ENCODE measurements at places on chromosomes 1 and 21.

DNA sequence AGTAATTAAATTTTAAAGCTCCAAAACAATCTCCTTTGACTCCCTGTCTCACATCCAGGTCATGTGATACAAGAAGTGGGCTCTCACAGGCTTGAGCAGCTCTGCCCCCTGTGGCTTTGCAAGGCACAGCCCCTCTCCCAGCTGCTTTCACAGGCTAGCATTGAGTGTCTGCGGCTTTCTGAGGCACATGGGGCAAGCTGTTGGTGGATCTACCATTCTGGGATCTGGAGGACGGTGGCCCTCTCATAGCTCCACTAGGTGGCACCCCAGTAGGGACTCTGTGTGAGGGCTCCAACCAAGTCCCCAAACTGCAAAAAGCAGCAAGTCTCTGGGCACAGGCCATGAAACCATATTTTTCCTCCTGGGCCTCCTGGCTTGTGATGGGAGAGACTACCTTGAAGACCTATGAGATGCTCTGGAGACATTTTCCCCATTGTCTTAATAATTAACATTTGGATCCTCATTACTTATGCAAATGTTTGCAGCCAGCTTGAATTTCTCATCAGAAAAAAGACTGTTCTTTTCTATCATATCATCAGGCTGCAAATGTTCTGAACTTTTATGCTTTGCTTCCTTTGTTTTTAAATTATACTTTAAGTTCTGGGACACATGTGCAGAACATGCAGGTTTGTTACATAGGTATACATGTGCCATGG lies 554.1 kb upstream of the OLFM3 start:
- DNase-seq, result peak; percentile 14

DNA sequence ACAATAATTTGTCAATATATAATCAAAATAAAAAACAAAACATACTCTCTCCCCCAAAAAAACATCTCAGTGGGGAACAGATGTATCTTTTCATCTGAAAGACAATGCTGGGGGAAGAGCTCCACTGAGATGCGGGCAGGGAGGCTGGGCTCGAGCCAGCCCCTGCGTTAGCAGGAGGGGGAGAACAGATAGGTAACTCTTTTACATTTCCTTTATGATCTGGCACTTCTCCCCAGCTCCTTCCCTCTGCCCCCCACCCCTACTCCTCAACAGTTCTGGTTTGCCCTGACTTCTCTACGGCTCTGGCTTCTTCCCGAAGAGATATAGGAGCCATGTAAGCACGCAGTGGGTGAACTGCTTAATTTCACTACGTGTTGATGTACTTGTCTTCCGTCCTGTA lies 12.4 kb downstream of the LEPR start:
- no peak for DNase-seq

- no peak for DNase-seq
Measured at GRCh38 chr1:147612366-147612765, 58.0 kb downstream of the ACP6 start.

GRCh38 chr1:197909384-197909783 lies 7.0 kb downstream of the C1orf53 start:
- DNase-seq, result no peak

- peak; percentile 57 for DNase-seq
Measured at GRCh38 chr1:19737104-19737825, 62.5 kb downstream of the TMCO4 start.

GRCh38 chr1:82597649-82598048 lies 796.9 kb downstream of the ADGRL2 start:
- no peak for DNase-seq

DNA sequence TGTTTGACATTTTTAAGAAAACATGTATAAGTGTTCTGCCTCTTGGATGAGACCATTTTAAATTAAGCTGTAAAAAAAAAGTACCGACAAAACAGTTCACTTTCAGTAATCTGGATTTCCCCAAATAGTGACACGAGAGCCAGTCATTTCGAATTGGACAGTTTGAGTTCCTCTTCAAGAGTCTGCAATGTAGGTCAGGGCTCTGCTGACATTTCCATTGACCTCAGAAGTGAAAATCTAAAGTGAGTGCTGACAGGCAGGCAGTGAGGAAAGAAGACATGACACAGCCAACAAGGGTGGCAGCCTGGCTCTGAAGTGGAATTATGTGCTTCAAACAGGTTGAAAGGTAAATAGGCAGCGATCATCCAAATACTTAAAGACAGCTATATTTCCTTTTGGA lies at the start of gene IL23R:
IL23R (plus strand) TSS at position 259 of the 400 bp plus-strand sequence. CDS start 1,667 bp downstream, outside the sequence.
- no peak for DNase-seq

DNA sequence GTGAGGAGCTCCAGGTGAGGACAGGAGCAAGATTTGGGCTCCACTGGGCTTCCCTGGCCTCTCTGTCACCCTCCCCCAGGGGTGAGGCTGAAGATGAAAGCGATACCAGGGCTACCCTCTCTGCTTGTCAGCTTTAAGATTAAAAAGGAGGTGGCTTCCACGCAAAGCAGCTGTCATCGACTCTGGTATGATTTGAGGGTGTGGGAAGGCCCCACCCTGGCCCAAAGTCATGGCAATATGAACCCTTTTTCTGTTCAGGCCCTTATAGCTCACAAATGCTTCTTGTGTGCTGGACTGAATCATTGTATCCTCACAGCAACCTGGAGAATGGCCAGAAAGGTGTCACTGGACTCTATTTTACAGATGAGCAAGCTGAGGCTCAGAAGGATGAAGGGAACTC lies 41.6 kb downstream of the NUAK2 start:
- peak; percentile 32 for DNase-seq

DNA sequence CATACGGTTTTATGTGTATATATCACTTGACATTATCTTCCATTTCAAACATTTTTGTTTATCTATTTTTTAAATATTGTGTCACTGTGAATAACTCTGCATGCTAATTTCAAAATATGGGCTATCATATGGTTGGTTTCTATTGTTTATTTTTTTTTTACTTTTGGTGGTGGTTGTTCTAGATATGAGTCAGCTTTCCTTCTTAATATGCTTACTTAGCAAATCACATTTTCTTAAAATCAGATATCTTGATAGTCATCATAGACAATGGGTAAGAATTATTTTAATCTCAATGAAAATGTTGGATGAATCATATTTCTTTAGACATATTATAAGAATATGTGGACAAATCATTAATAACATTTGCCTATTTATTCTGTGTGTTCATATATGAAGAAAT lies 881.5 kb downstream of the BRINP3 start:
- no peak for DNase-seq

DNA sequence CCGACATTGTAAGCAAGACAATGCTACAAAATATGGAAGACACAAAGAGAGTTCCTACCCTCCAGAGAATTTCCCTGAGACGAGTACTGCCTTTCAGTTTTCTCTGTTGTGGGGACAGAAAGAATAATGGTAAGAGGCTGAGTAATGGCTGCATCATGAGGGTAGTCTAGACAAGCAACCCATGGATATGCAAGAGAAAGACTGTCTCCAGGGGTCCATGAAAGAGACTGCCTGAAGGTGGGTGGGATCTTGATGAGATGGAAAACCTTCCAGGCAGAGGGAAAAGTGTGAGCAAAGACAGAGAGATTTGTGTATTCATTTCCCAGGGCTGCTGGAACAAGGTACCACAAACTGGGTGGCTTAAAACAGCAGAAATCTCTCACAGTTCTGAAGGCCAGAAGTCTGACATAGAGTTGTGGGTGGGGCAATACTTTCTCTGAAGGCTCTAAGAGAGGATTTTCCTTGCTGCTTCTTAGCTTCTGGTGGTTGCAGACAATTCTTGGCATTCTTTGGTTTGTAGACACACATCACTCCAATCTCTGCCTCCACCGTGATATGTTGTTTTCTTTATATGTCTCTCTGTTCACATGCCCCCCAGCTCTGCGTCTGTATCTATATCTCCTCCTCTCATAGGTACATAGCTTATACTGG lies 41.4 kb downstream of the ANP32E start:
- no peak for DNase-seq

GRCh38 chr1:23533246-23534023 lies 2.4 kb upstream of the E2F2 start:
- DNase-seq, result no peak

- DNase-seq, result no peak
Measured at GRCh38 chr1:207897188-207897587, 13.7 kb downstream of the CD34 start.

DNA sequence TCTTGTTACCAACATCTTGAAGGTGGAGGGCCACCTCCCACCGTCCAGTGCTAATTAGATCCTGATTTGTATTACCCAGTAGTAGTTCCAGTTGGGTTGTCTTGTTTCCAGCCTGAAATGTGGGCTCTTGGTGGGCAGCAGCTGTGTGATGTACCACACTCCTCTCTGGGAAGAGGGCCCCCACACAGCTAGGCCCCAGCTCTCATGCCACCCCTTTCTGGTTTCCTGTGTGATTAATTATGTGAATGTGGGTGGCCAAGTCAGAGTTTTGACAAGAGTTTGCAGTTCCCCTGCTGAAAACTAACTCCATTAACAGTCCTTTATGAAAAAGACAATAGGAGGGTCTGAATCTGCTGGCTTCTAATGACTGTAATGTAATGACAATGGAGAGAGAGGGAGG lies 3.8 kb downstream of the HMGB4 start:
- DNase-seq, result no peak

GRCh38 chr1:232162001-232162400 lies 467.9 kb downstream of the SIPA1L2 start:
- no peak for DNase-seq

DNA sequence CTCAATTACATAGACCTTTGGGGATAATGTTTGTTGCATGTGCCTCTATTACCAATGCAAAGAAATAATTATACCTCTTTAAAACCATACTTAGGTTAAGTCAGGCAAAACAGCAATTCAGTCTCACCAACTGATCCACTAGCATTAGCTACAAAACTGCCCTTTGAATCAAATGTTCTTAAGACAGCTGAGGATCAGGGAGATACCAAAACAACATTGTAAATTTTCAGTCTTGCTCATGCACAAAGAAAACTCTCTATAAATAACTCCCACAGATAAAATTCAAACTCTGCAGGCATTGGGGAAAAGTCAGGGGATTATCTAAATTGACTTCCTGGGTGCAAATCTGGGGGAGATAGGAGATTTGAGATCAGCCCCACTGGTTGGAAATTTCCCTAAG lies 100.9 kb upstream of the DPT start:
- no peak for DNase-seq

DNA sequence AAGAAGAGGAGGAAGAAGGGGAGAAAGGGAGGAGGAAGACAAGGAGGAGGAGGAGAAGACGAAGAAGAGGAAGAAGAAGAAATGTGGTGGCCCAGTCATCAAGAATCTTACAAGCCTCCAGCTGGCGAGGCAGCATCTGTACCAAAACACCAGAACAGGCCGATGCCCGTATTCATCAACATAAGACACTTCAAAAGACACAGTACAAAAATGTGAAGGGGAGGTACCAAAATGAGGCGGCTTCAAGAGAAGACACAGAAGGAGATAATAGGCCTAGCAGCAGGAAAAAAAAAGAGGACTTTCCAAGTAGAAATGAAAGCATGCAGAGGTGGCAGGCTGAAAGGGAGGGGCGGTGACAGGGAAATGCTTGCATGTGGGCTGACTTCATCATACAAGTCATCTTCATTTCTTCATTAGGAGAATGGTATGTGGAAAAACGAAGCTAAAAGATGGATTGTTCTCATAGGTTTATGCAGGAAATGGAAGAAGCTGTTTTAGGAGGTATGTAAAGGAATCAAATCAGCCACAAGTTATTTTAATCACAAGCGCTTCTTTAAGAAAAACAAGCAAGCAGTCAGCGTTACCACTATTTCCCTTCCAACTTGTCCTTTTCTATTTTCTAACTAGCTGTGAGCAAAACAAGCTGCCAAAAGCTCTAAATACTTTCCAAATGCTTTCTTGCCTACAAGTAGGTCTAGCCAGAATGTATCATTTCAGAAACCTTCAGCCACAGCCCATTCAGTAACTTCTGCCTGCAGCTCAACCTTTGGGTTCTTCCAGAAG lies 192.3 kb downstream of the SLC45A1 start:
- no peak for DNase-seq

- no peak for DNase-seq
Measured at GRCh38 chr1:52426371-52426770, 22.0 kb downstream of the PRPF38A start.

DNA sequence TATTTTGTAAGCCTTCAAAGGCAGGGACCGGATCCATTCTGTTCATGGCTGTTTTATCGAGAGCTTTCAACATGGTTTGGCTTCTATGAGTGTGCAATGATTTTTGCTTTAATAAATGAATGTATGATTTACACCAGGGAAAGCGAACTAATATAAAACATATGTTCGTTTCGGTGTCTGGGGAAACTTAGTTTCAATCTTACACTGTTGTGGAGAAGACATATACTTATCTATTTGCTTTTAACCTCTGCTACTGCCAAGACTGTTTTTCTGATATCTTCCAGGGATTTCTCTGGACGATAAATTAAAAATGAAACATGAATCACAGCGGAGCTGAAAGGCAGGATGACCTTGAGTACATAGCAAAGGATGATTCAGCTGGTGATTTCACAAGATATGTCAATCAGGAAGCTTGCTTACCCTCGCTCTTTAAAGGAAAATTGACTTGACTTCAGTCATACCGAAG lies 14.7 kb upstream of the CYYR1 start:
- DNase-seq, result peak; percentile 50

GRCh38 chr21:22223385-22223784 lies 1225.2 kb downstream of the NCAM2 start:
- no peak for DNase-seq

GRCh38 chr1:27656157-27656893 lies 15.7 kb downstream of the IFI6 start:
- no peak for DNase-seq

DNA sequence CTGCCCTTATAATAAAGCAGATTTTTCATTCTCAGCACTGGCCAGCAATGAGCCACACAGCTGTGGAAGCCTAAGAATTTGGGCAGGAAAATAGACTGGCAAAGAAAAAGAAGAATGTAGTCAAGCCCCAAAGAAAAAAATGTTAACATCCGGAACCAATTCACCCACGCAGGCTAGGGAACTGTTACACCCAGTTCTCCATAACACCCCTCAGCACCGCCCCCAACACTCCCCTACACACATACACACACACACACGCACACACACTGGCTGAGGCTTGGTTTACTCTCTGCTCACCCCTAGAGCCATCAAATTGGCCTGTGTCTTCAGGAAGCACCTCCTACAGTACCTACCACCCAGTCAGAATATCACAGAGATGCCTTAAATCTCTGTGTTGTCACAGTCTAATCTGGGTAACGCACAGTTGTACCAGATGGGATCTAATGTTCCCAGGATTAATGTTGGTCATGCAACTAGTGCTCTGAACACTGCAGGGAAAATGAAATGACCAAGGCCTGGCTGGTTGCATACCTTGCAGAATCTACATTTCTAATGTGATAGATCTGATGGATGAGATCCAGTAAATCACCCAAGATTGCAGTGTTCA lies 14.5 kb downstream of the TBX15 start:
- no peak for DNase-seq

GRCh38 chr1:71351438-71351837 lies 270.6 kb upstream of the ZRANB2 start:
- no peak for DNase-seq

- DNase-seq, result peak; percentile 54
Measured at GRCh38 chr1:62333441-62333840, 14.2 kb upstream of the KANK4 start.

DNA sequence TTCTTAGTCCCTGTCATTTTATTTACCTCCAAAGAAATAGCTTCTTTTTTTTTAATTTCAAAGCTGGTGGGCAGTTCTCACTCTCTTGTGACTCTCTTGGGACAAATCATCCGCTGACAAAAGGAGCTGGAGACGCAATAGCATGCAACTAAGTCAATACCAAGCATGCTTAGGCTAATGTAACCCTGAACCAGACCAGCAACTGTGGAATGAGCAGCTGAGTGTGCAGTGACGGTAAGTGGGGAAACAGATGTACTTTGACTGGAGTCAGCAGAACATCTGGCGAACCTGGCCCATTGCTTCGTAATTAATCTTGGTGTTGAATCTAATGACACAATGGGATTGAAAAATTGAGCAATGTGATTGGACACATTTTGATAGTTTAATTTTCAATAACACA lies 280.7 kb upstream of the PLXNA2 start:
- no peak for DNase-seq

Measured in RCC 7860 (cell line).